ENCODE measurements at places on chromosomes 1 and 21.

DNA sequence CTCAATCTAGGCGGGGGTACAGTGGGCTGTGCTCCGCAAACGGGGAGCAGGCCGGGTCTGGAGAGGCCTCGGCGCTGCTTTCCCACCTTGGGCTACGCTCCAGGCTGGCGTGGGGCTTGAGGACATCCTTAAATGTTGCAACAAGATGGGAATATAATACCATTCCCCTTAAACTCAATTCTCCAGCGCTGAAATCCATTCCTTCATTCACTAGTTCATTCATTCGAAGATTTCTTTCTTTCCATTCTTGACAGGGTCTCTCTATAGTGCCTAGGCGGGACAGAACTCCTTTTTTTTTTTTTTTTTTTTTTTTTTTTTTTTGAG is 261 bp upstream of the DPM3 start:
- DNase-seq, result no peak

DNA sequence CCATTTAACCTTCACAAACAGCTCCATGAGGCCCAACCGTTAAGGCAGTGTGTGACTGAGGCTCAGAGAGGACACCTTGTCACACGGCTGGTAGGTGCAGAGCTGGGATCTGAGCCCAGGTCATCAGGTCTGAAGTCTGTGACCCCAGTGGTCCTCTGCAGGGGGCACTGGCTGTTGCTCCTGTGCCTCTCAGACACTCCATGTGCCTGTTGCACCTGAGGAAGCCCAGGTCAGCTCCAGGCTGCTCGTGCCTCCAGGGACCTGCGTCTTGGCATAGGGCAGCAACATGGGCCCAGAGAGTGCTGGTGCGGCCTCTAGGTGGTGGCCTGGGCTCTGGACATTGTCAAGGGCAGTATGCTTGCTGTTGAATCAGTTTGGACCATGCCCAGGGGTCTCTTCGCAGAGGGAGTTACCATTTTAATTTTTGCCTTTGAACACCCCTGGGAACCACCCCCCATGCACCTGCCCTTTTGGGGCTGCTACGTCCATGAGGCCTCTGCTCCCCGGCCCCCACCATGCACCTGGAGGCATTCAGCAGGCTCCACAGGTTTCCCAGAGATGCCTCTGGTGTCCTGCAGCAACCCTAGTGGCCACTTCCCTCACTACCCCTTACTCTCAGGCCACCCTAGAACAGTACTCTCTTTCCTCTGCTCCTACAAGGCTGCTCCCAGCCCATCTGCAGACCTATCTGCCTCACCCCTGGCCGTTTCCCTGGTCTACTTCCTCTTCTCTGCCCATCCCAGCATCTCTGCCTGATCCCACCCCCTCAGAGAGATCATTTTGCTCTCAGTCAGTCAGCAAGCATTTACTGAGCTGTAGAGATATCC is 25.2 kb upstream of the EPS8L3 start:
- DNase-seq, result no peak

GRCh38 chr1:80375662-80376061 is 1369.1 kb upstream of the ADGRL4 start:
- no peak for DNase-seq

GRCh38 chr1:46246548-46247435 is 771 bp upstream of the RAD54L start:
- peak; percentile 93 for DNase-seq

GRCh38 chr1:86388777-86389176 is 7.3 kb downstream of the ODF2L start:
- no peak for DNase-seq

DNA sequence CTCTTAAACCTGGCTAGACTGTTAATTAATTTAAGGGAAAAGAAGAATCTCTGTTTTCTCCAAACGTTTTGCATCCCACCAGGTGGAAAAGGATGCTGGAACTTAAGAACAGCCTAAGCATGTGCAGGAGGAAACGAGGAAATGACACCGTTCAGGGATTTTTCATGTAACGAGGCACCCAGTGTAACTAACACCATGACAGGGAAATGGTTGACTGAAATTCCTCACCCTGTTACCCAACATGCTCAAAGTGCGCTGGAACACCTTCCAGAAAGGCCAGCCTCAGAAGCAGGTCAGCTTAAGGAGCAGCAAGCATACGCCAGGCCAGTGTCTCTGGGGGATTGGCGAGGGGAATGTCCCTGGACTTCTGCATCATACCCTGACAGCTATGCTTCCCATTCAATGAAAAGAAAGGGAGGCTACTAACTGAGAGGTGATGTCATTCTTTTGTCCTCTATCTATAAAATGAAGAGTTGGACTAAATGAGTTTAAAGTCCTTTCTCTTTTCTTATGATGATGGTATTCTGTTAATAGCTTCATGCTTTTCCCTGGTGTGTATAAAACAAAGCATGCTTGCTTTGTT is 21.6 kb downstream of the TNN start:
- no peak for DNase-seq

GRCh38 chr1:62207187-62207586 is 12.5 kb downstream of the L1TD1 start:
- DNase-seq, result no peak

GRCh38 chr1:35449334-35450008 is 107.7 kb downstream of the KIAA0319L start:
- no peak for DNase-seq

GRCh38 chr1:182643699-182644098 is 39.5 kb upstream of the RGS16 start:
- no peak for DNase-seq

- DNase-seq, result no peak
Measured at GRCh38 chr1:32272557-32273390, 19.1 kb upstream of the HDAC1 start.

DNA sequence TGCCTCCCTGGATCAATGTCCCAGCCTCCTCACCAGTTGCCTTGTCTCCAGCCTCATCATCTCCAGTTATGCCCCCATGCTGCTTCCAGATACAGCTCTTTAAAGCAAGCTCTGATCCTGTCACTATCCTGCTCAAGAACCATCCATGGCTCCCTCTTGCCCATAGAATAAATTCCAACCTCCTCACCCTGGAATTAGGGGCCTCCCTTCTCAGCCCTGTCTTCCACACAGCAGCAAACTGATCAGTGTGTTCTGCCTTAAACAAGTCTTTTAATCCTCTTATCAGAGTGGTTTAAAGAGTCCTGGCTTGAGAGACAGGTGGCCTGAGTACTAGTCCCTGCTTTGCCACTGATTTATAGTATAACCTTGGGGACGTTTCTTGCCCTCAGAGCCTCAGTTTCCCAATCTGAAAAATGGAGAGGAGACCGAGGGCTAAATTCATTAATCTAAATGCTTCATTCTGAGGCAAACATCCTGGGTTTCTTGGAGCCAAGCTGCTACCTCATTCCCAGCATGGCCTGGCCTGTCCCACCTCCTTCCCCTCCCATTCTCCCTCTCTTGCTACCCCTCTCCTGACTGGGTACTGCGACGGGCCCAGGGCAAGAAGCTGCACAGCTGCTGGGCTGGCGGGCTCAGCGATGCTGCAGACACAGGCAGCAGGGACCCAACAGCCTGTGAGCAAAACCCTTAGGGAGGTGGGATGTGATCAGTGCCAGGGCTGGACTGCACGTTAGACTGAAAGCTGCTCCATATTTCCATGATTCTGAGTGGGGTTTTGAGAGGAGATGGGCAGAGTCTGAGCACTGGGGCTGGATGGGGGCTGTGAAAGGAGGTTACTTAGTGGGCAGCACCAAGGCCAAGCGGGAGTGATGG is 221.4 kb downstream of the PTPRU start:
- DNase-seq, result no peak

- DNase-seq, result no peak
Measured at GRCh38 chr1:110465038-110465813, 14.3 kb downstream of the PROK1 start.
